ENCODE measurements at places on chromosomes 5 and 9.
A peak's percentile ranks its signal among the peaks of the same experiment; 100 is the strongest.

DNA sequence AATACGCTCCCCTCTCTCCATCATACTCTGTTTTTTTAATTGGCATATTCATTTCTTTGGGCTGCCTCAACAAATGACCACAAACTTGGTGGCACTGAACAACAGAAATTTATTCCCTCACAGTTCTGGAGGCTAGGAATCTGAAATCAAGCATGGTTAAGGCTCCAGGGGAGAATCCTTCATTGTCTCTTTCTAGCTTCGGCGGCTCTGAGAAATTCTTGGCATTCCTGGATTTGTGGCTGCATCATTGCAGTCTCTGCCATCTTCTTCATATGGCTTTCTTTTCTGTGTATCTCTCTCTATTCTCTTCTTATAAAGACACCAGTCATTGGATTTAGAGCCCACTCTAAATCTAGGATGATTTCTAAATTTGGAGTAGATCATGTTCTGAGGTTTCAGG is 10.9 kb upstream of the SLC24A2 start:
- DNase-seq: no peak

DNA sequence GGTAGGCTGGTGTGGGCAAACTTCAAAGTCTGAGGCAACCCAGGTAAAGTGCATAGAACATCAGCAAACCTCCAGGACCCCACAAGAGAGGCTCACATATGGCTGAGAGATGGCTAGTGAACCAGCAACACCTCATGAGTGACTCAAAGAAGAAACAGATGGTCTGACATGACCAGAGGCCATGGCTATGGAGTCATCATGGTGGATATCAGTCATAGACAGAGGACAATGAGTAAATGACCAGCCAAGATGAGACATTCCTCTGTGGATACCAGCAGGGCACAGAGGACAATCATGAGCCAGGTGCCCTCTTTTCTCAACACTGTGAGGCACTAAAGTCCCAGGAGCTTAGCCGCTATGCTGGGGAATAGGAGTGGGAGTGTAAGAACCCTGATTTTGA is 180.8 kb downstream of the RASEF start:
- DNase-seq: no peak

- DNase-seq: no peak
Observed at GRCh38 chr9:88818495-88819201, 172.6 kb upstream of the S1PR3 start.

GRCh38 chr5:168291342-168291963 is at the start of gene WWC1:
WWC1 (plus strand) TSS chr5:168291645; CDS start chr5:168292153, 508 bp downstream.
- DNase-seq: peak; percentile 2

DNA sequence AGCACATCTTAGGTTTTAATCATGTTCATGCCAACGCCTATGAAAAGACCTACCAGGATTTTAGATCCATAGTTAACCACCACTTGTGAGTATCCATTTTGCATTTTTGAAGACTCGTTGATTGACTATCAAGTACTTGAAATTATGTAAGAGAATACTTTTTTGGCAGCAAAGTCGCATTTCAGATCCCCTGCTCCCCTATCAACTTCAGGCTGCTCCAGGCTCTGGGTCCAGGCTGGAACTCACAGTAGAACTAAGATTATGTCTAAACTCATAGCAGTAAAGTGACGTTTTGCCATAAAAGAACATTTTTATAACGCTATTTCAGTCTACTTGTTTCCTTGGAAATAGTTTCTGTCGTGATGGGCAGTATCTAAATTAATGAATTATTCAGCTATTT is 267.7 kb downstream of the FANCC start:
- DNase-seq: no peak

- DNase-seq: no peak
Observed at GRCh38 chr5:73448463-73449136, at the start of gene FOXD1. FOXD1 (minus strand) TSS chr5:73448777; CDS start chr5:73448362, 415 bp downstream.
